Spinal cord (tissue), 10 donors: ENCODE measurements at places on chromosomes 1 and 21. TPM values are rescaled to one million over a fixed set of nuclear protein-coding genes. Genes with fewer than 3 reads are reported as not detected.

GRCh38 chr1:30325999-30326398, 397.4 kb downstream of the MATN1 start:
- no peak for DNase-seq

- no peak for DNase-seq
Measured at GRCh38 chr1:95685081-95685480, 451.1 kb downstream of the RWDD3 start.

The CD101 gene
- total RNA-seq = 1.4 TPM

GRCh38 chr1:93765099-93765498, 83.5 kb upstream of the BCAR3 start:
- DNase-seq = no peak

The IKBKE gene
- total RNA-seq = 2.2 TPM
